ENCODE measurements at places on chromosomes 3 and 15. TPM values are rescaled to one million over a fixed set of nuclear protein-coding genes. Genes with fewer than 3 reads are reported as not detected.

The TMEM40 gene
- not detected for total RNA-seq

The SV2B gene
- total RNA-seq: 2.5 TPM

The RBP2 gene
- total RNA-seq: not detected

The BTLA gene
- total RNA-seq: 0.68 TPM

The SAMD7 gene
- not detected for total RNA-seq

The CPN2 gene
- not detected for total RNA-seq

The CACNA2D2 gene
- 3.2 TPM for total RNA-seq

The CILP gene
- 170 TPM for total RNA-seq

Measured in aorta (tissue), 5 donors.